Glutamatergic neuron (in vitro differentiated cells): ENCODE measurements at places on chromosomes 6 and 20. TPM values are rescaled to one million over a fixed set of nuclear protein-coding genes. Genes with fewer than 3 reads are reported as not detected.

- peaks cover 2% of the 10 kb centered on the region for H3K27me3 ChIP-seq
- H3K4me1 ChIP-seq, result peaks cover 12% of the 10 kb centered on the region
- no peaks in the 10 kb centered on the region for H3K36me3 ChIP-seq
Observed at GRCh38 chr20:34363465-34364222, 571 bp downstream of the ITCH start.

DNA sequence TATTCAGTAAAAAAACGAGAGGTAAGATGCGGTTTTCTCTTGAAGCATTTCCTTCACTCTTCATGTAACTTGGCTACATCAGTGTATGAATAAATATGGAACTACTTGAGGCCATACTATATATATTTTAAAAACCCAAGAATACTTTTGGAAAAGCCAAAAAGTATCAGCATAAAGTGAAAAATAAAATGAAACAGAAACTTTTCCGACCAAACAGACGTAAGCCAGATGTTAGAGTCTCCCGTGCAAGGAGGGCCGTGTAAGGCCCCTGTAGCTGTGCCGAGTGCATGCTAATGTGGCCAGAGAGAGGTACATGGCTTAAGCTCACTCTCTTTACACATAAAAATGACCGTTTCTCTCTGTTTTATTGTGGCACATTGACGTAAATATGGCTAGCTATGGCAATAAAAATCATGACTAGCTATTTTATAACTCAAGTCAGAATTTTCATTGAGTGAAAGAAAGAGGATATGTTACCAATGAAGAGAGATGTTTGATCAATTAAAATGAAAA lies 140.1 kb upstream of the GMDS start:
- H3K4me1 ChIP-seq, result no peaks in the 10 kb centered on the region
- no peaks in the 10 kb centered on the region for H3K36me3 ChIP-seq
- no peak overlapping the region for H3K27ac ChIP-seq

Gene FYN
- total RNA-seq, result 525 TPM

Gene LAMP5
- not detected for total RNA-seq

- no peaks in the 10 kb centered on the region for H3K27me3 ChIP-seq
- no peaks in the 10 kb centered on the region for H3K36me3 ChIP-seq
- peaks cover 4% of the 10 kb centered on the region for H3K4me1 ChIP-seq
- DNase-seq, result no peak
Observed at GRCh38 chr6:16721977-16722376, 39.3 kb downstream of the ATXN1 start.

DNA sequence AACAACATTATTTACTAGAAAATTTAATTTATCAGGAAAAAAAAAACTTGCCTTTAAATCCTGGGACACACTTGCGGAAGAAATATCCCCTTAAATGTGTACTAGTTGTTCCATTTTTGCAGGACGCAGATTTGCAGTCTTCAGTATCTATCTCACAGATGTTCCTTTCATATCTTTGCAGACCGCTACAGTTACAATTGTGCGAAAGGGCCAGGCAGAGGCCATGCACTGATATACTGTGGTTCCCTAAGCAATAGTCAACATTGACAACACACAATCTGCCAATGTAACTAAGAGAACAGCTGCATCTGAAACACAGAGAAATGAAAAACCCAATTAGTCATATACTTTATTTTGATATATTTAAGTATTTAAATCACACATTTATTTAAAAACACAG lies 411.2 kb downstream of the EYS start:
- no peaks in the 10 kb centered on the region for H3K4me1 ChIP-seq
- no peak overlapping the region for H3K27ac ChIP-seq

DNA sequence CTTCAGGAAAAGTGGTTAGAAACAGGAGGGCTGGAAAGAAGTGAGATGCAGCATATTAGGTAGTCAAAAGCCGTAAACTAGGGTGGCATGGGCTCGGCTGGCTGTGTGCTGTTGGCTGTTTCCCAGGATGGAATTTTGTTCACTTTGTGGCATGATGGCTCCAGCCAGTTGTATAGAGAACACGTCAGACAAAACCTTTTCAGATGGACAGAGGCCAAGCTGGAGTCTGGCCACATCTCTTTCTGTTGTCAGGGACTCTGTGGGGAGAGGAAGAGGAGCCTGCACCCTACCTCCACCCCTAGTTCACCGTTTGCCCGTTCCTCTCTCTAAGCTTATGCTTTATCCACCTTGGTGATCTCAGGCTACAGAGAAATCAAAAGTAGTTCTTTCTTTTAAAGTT lies 22.0 kb downstream of the C6orf89 start:
- no peak overlapping the region for H3K27ac ChIP-seq
- no peaks in the 10 kb centered on the region for H3K27me3 ChIP-seq
- no peak for DNase-seq
- no peak overlapping the region for H3K4me3 ChIP-seq
- H3K4me1 ChIP-seq, result peaks cover 8% of the 10 kb centered on the region
- H3K36me3 ChIP-seq, result no peaks in the 10 kb centered on the region

DNA sequence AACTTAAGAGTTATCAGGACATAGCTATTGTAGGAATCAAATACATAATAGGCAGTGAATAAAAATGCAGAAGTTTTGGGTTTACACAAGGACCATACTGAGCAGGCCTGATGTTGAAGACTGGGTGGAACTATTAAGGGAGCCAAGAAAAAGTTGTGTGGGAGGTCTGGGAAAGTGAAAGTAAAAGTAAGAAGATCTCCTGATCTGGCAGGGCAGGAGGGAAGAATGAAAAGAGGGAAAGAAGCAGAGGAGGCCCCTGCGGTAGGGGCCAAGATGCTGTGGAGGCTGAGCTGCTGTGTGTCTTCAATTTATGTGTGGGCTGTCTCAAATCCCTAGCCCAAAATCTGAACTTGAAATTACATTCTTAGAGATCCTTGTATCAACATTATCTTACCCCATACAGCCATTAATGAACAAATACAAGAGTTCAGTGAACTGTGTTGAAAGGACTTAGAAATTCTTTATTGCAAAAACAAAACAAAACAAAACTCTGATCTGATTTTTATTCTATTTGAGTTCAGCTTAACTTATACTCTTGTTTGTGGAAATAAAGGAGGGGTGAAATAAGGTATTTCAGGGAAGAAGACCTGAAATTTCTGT lies 1183.8 kb downstream of the HACE1 start:
- H3K27me3 ChIP-seq, result peaks cover 1% of the 10 kb centered on the region
- H3K4me3 ChIP-seq, result no peak overlapping the region
- H3K36me3 ChIP-seq, result no peaks in the 10 kb centered on the region
- H3K27ac ChIP-seq, result no peak overlapping the region
- DNase-seq, result no peak
- H3K4me1 ChIP-seq, result no peaks in the 10 kb centered on the region

Gene ZNF311
- total RNA-seq, result 5.1 TPM

GRCh38 chr6:142926494-142927270 lies 18.3 kb downstream of the HIVEP2 start:
- H3K4me1 ChIP-seq, result peaks cover 3% of the 10 kb centered on the region
- H3K27ac ChIP-seq, result peak overlapping the region; percentile 93
- peaks cover 2% of the 10 kb centered on the region for H3K27me3 ChIP-seq
- no peaks in the 10 kb centered on the region for H3K36me3 ChIP-seq
- peak overlapping the region; percentile 97 for H3K4me3 ChIP-seq

Gene PRRT1
- 5.1 TPM for total RNA-seq

Gene TTBK1
- total RNA-seq, result 47.3 TPM

DNA sequence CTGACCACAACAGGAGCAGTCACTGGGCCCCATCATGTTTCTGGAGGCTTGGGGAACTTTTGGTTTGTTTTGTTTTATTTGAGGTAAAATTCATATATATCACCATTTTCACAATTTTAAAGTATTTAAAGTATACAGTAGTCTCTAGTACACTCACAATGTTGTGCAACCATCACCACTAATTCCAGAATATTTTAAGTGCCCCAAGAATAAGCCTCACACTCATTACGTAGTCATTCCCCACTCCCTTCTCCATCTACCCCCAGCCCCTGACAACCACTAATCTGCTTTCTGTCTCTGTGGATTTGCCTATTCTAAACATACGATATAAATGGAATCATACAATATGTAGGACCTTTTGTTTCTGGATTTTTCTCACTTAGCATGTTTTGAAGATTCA lies 29.0 kb downstream of the RTN4IP1 start:
- peaks cover 4% of the 10 kb centered on the region for H3K36me3 ChIP-seq
- no peaks in the 10 kb centered on the region for H3K4me1 ChIP-seq
- no peak overlapping the region for H3K27ac ChIP-seq

DNA sequence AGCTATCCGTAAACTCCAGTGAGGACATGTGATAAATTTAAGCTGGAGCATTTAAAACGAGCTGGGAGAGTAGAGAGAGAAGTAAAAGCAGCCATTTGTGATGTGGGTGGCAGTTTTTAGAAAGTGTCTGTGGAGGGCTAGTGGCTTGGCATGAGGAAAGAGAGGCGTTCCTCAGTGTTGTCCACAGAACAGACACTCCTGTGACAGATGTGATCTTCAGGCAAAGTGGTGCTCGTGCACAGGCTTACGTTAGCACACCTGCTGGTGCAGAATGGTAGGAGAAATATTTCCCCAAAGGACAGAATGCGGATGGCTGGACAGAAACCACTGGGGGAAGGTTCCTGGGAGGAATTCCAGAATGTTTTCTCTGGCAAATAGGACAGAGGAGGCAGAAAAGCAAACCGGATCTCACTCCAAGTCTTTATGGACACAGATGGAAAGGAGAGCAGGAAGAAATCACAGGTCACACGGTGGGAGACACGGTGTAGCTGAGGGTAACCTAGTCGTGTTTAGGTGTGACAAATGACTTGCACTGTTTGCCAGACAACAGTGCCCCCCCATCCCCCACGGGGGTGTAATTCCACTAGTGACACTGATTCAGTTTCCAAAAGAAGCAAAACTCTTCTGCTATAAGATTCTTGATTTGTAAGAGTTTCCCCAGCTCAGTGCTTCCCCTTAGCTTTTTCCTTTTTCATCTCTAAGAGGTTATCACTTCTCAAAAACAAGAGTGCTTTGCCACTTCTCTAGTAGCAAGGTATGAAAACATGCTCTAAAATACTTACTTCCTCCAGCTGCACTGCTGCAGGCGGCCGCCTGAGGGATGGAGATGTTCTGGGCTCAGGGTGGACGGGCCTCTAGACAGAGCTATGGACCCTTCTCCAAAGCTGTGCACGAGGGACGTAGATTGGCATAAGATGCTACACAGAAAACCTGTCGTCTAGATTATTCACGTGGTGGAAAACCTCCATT lies 293.2 kb downstream of the QKI start:
- no peak overlapping the region for H3K4me3 ChIP-seq
- no peak for DNase-seq
- peak overlapping the region; percentile 4 for H3K27ac ChIP-seq
- peaks cover 18% of the 10 kb centered on the region for H3K4me1 ChIP-seq

Gene GGT7
- 81.9 TPM for total RNA-seq

Gene ANGPT4
- 0.22 TPM for total RNA-seq

GRCh38 chr6:2166717-2167116 lies 78.7 kb downstream of the GMDS start:
- H3K4me1 ChIP-seq, result peaks cover 3% of the 10 kb centered on the region
- no peaks in the 10 kb centered on the region for H3K27me3 ChIP-seq
- no peak for DNase-seq
- H3K36me3 ChIP-seq, result peaks cover 5% of the 10 kb centered on the region
- H3K4me3 ChIP-seq, result no peak overlapping the region

DNA sequence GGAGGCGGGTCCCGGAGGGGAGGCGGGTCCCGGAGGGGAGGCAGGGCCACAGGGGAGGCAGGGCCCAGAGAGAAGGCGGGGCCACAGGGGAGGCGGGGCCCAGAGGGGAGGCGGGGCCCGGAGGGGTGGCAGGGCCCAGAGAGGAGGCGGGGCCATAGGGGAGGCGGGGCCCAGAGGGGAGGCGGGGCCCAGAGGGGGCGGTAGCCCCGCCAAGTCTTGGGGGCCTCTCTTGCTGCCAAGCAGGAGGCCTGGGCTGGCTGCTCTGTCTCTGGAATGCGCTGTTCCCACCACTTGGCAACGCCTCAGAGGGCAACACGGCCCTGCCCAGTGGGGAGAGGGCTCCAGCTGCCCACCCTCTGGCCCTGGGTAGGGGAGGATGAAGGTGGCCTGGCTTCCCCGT lies 80.5 kb downstream of the YTHDF1 start:
- DNase-seq, result peak; percentile 15
- no peak overlapping the region for H3K27ac ChIP-seq
- H3K4me3 ChIP-seq, result no peak overlapping the region
- no peaks in the 10 kb centered on the region for H3K4me1 ChIP-seq
- peaks cover 4% of the 10 kb centered on the region for H3K36me3 ChIP-seq

GRCh38 chr20:52454660-52455059 lies 263.1 kb upstream of the ZFP64 start:
- H3K27ac ChIP-seq, result no peak overlapping the region
- H3K4me3 ChIP-seq, result no peak overlapping the region

DNA sequence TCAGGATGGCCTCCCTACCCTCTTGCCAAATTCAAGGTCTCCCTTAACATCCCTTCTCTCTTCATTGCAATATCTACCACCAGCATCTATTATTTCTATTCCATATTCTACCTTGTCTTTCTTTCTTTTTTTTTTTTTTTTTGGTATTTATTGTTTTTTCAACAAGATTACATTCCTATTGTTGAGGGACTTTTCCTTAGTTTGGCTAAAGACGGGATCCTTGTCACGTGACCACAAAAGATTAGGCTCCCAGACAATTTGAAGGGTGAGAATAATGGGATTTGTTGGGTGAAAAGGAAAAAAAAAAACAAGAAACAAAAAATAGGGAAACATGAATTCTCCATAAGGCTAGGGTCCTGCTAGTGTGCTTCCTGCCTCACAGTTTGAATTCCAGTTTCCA lies 124.3 kb upstream of the MCHR2 start:
- H3K4me1 ChIP-seq, result peaks cover 24% of the 10 kb centered on the region
- H3K27me3 ChIP-seq, result peaks cover 1% of the 10 kb centered on the region
- H3K27ac ChIP-seq, result no peak overlapping the region

DNA sequence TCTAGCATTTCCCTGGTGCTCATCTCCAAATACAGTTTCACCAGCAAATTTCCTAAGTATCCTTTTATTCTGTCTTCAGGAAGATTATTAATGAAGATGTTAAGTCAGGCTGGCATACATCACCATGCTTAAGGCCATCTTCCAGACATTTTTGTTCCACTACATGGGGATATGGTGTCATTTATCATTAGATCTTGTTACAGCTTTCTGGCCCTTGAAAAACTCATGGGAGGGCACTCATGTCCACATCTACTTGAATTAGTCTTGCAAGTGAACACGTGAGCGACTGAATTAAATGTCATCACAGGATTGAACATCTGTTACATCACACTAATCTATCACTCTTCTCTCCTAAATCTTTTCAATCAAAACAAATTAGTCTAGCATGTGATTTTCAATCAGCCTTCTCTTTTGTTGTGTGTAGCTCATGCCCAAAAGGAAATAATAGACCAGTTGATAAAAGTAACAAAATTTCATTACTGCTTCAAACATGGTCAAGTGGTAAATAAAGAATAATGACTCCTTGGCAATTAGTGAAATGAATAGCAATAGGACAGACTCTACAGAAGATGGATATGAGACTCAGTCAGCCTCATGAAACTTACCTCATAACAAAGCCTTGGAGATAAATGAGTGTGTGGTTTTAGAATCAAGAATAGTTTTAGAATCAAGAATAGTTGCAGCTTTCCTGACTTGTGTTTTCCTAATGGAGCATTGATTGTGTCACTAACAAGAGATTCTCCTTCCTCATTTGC lies 80.5 kb downstream of the MTFR2 start:
- H3K36me3 ChIP-seq, result peaks cover 9% of the 10 kb centered on the region
- no peaks in the 10 kb centered on the region for H3K4me1 ChIP-seq
- no peak overlapping the region for H3K27ac ChIP-seq
- no peak for DNase-seq
- no peak overlapping the region for H3K4me3 ChIP-seq
